ENCODE measurements at places on chromosomes 1 and 21.

GRCh38 chr1:169361281-169361680, 6.3 kb downstream of the NME7 start:
- DNase-seq, result no peak

DNA sequence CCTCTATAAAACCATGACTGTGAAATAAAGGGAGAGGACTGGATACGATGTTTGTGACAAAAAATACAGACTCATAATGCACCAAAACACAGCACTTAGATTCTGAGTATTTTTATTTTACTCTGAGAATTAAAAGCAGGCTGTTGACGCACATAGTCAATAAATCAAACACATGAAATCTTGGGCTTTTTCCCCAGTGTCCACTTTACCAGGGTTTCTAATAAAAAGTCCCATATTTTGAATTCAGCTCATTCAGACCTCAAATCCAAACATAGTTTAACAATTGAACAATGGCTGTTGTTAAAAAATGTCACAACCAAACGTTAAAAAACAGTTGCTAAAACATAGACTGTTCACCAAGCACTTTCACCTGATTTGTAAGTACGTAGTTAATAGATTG, 553.4 kb downstream of the LTN1 start:
- no peak for DNase-seq

GRCh38 chr1:66381621-66382275, 152.2 kb upstream of the SGIP1 start:
- DNase-seq, result no peak

DNA sequence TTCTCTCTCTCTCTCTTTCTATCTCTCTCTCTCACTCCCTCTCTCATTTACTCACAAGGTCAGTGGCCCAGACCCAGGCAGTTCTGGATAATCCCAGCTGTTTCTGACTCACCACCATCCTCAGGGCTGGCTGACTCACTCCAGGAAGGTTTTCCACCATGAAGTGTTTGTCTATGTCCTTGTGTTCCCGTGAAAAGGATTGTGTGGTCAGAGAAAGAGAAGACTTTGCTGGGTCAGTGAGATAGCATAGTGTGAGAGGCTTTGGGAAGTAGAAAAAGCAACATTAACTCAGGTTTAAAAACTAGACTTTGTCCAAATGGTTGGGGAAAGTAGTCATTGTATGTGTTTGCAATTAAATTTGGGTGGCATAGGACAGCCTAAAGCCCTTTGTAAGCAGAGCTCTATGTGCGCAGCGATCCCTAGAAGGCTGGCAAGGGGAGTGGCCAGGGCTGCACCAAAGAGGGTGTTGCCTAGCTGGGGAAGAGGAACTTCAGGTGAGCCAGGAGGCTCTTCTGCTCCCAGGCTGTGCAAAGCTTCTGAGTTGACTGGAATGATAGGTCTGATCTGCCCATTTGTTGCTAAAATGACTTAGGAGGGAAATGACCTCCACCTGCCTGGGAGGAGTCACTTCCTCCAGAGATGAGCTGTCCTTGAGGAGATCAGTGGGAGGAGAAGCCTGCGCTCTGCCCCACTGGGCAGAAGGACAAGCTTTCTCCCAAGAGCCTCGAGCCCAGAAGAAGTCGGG, 4.9 kb upstream of the CAPN2 start:
- no peak for DNase-seq

DNA sequence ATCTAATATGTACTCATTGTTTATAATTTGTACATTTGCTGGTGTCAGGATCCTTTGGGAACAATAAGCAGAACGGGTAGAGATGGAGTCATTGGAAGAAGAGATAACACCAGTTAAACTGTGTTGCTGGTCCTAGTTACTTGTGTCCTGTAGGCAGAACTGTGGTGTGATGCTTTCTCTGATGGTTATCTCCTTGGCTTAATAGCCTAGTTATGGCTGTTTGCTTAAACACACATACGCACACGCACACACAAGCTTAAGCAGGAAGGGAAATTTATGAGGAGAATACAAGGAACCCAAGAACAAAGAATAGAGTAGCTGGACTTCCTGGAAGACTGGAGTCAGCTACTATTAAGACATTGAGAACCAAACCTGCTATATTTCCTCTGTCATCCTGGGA, 5.7 kb upstream of the PKN2 start:
- no peak for DNase-seq

- DNase-seq, result no peak
These were observed 97.8 kb downstream of the LPAR3 start for GRCh38 chr1:84795213-84795612.

- no peak for DNase-seq
These were observed 16.8 kb downstream of the UCK2 start for GRCh38 chr1:165844114-165844798.

DNA sequence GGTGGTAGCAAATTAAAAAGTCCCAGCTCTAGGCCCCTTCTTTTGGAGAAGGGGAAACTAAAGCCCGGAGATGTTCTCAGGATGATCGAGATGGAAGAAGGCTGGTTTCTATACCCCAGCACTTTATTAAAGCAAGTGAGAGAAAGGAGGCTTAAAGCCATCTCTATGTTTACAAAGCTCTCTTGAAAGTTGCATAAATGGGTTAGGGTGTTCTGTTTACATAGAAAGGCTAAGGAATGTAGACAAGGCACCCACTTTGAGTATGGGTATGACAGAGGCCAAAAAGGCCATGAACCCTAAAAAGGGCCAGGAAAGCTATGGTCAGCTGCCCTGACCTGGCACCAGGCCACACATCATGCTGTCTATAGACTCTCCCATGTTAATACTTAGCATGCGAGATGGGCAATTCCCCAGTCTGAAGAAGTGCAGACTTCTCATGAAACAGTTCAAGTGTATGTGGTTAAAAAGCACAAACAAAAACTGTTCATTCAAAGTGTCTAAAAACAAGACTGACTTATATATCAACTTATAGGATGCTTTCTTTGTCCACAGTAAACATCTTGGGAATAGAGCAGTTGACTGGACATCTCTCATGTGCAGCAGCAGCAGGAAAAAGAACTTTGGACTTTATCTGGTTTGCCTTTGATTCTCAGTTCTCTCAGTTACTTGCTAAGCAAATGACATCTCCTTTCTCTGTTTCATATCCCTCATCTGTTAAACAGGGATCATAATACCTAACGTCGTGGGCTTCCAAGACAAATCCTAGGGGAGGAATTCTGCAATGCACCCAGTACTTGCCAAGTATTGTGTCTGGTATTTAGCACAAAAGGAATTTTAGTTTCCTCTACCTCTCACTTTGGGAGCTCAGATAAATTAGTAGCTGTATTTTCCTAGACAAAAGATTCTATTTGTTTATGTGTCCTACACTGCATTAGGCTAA, 521.6 kb downstream of the PLPP3 start:
- DNase-seq, result no peak

- DNase-seq, result no peak
These were observed 30.1 kb downstream of the PRDM15 start for GRCh38 chr21:41848958-41849580.

GRCh38 chr1:15525050-15526020, 1.3 kb upstream of the DNAJC16 start:
- DNase-seq, result no peak

DNA sequence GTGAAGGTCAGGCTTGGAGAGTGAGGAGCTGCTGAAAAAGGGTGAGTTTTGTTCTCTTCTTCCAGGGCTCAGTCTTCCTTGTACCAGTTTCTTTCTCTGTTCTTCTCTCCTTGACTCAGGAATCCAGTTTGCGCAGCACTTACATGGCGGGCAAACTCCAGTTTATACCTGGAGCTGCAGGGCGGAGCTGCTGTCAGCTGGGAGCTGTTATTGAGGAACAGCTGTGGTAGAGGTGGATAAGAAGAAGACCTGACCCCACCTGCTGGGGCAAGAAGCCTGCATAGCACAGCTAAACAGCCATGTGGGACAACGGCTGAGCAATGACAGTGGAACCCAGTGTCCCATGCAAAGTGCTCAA, 46.2 kb downstream of the GALNT2 start:
- no peak for DNase-seq

DNA sequence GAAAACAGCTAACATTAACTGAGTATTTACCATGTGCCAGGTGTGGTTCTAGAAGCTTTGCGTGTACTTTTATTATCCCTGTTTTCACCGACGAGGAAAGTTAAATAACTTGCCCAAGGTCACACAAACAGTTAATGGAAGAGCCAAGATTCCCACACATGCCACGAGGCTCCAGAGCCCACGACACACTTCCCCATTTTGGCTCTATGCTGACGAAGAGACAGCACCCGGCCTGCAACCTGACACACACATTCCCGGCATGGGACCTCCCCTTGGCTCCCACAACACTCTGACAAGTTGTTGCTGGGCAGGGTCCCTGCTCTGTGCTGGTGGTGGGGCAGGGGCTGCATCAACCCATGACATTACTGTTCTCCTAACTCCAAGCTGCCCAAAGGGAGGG, 52.8 kb downstream of the RAP1GAP start:
- no peak for DNase-seq

DNA sequence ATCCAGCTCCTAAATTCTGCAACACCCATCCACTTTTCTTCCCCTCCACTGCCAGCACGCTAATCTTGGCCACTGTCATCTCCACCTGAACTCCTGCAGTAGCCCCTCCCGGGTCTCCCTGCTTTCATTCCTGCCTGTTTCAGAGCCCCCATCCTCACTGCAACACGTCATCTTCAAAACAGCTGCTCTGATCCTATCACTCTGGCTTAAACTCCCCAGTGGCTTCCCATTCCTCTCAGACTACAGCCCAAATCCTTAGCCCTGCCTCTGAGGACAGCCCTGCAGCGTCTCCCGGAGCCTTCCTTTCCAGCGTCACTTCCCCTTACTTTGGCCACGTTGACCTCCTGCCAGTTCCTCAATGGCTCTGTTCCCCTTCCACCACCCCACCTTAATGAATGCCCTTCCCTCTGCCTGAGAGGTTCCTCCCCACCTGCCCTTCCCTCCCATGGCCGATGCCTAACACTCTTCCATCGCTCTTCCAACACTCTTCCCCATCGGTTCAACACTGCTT, 22.9 kb upstream of the IFNAR2 start:
- no peak for DNase-seq
